Right renal pelvis (tissue), 4 donors: ENCODE measurements at places on chromosomes 5 and 9.

GRCh38 chr9:27817747-27818146 is 244.5 kb upstream of the C9orf72 start:
- DNase-seq, result no peak

DNA sequence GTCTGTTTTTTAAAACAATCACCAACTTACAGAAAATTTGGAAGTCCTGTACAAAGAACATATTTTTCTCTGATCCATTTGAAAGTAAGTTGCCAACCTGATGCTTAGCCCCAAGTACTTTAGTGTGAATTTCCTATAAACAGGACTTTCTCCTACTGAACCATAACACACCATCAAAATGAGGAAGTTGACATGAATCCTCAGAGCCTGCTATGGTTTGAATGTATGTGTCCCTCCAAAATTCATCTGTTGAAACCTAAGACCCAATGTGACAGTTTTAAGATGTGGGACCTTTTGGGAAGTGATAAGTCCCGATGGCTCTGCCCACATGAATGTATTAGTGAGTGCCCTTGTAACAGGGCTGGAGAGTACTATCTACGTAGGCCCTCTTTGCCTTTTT is 6.4 kb upstream of the ACOT12 start:
- DNase-seq, result no peak

DNA sequence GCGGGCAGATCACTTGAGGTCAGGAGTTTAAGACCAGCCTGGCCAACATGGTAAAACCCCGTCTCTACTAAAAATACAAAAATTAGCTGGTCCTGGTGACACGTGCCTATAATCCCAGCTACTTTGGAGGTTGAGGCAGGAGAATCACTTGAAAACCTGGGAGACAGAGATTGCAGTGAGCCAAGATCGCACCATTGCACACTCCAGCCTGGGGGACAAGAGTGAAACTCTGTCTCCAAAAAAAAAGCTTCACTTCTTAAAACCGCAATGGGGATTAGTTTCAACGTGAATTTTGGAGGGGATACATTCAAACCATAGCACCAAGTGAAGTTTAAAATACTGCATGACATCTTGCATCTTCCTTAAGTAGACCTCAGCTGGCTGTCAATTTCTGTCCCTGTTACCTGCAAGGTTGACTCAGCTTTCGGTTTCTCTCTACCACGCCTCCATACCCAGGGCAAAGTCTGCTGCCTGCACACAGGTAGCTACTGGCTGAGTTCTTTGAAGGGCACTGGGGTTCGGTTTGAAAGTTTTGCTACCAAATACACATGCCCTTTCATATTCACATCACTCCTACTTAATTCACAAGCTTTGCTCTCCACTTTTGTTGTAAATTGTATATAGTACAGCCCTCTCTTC is 69.3 kb downstream of the KIAA1958 start:
- DNase-seq, result no peak

DNA sequence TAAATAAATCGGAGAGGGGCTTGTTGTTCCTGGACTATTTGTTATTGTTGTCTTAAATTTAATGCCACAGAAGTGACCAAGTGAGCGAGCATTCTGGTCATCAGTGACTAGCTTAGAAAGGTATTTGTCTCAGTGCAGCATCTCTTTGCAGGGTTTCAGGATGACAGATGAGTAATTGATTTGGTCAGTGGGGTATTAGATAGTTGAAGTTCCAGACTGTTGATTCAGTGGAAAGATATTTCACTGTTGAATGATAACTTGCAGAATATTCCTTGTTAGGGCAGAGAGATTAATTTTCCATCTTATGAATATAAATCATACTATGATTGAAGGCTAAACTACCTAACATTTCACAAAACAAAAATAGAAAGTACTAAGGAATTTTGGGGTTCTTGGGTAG is 122.4 kb downstream of the TRIO start:
- no peak for DNase-seq

DNA sequence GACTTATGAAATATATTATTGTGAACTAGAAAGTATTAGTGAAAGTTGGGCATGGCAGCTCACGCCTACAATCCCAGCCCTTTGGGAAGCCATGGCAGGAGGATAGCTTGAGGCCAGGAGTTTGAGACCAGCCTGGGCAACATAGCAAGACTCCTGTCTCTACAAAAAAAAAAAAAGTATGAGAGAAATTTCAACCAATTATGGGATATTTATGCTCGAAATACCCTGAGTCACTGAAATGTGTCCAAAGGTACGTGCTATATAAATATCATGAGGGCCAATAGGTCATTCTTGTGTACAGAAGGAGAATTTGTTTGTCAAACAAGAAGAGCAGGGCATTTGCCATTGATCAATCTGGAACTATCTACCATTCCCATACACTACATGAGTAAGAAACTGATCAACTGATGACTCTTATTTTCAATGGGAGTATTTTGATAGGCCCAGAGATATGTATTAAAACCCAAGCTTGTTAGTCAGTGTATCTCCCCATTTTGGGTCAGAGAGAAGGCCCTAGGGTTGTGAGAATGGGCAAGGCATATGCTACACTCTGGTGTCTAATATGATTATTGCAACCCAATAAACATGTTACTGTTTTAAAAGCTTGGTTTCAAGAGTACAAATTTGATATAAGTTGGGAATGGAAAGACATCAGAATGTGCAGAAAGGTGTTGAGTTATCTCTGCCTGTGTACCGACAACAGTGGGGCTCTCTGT is 21.7 kb upstream of the HOMER1 start:
- no peak for DNase-seq

DNA sequence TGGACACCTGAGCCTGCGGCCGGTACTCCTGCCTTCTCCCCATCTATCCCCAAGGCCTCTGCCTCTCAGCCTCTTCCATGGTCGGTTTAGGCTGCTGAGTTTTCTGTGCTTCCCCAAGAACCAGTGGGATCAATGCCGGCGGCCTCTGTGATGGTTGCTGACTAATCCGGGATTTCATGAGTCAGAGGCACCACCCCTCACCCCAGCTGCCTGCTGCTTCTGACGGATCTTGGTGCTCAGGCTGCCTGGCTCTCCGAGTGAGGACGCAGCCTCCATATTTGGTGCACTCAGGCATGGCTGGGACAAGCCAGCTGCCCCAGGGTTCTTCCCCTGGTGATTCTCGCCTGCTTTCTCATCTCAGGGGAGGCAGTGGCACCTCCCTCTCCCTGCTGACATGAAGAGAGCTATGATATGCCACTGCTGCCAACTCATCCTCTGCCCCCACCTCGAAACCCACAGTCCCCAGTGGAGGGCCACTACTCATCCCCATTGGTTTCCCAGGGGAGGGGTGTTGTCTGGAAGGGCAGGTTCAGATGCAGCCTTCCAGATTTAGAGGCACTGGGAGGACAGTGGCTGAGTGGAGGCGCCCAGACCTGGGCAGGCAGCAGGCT is 3.3 kb upstream of the MAN1B1 start:
- no peak for DNase-seq

DNA sequence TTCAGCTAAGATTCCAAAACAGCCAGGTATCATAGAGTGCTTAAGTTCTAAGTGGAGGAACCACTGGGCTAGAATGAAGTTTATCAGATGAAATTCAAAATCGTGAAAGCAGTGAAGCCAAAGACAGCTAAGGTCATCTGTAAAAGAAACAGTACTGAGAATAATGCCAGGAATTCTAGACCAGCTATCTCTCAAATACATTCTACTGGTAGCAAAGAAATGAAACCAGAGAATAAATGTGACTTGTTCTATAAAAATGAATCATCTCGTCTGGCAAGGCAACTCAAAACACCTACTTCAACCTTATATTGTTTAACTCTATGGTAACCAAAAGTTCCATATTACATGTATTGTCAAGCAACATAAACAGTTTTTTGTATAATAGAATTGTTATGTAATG is 51.3 kb upstream of the RGMB start:
- no peak for DNase-seq

GRCh38 chr9:124741149-124741548 is 30.0 kb downstream of the NR6A1 start:
- DNase-seq, result no peak
